ENCODE measurements at places on chromosomes 4 and X.

DNA sequence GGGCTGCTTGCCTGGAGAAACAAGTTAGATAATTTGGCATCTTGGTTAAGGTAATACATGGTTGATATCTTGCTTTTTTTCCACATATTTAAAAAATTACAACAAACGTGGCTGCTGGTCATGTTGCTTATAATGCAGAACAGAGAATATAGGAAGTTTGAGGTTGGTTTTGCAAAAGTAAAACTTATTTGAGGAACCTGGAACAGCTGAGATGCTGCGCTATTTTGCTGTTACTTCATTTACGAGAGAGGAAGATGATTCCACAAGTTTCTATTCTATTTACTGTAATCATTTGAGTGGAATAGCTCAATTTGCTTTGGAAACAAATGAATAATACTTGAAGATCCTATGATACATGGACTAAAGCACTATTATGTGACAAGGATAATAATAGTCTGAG is 118.9 kb downstream of the TMA16 start:
- no peak for DNase-seq

DNA sequence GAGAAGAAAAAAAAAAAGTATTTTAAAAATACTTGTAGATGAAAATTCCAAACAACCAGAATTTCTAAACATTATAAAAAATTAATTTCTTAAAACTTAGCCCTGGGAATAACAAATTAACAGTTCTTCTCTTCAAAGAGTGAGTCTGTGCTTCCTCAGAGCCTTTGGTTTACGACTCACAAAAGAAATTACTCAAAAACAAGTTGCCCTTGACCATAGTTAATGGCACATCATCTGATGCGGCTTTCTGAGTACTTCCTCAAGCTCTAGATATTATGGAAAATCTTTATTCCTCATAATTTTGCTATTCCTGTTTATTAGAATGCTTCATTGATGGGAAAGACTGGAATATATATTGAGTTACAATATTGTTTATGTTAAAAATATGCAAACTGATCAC is 23.7 kb downstream of the TAPT1 start:
- no peak for DNase-seq

DNA sequence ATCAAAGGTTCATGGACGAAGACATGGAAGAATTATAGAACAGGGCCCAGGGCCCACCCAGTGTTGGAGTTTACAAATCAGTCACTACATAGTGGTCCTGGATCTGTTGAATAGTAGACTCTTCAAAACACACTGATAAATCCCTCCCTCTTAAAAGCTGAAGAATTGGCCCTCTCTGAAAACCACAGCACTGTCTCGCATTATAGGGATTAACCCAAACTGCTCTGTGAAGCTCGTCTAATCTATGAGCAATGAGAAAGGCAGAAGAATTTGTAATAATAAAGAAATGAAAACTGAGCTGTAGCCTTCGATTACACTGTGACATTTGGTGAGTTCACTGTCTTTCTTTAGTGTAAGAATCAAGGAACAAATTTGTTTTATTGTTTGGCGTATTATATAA is 92.5 kb upstream of the ZFP42 start:
- DNase-seq = no peak

DNA sequence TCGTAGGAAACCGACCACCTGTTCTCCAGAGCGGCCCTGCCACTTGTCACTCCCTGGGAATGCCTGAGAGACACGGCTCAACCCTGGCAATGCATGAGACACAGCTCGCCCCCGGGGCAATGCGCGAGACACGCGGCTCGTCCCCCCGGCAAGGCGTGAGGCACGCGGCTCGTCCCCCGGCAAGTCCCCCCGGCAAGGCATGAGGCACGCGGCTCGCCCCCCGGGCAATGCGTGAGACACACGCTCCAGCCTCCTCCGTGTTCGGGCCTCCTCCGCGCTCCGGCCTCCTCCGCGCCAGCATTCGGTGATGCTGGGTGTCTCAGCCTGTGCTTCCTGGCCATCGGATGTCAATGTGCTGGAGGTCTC is 27.5 kb upstream of the CPLX1 start:
- DNase-seq = no peak

- no peak for DNase-seq
Measured at GRCh38 chr4:73944061-73944875, 37.6 kb downstream of the PF4 start.

GRCh38 chr4:1122505-1122904 is 9.1 kb upstream of the RNF212 start:
- no peak for DNase-seq

- DNase-seq = no peak
Measured at GRCh38 chrX:30814978-30815377, 74.1 kb downstream of the TAB3 start.

DNA sequence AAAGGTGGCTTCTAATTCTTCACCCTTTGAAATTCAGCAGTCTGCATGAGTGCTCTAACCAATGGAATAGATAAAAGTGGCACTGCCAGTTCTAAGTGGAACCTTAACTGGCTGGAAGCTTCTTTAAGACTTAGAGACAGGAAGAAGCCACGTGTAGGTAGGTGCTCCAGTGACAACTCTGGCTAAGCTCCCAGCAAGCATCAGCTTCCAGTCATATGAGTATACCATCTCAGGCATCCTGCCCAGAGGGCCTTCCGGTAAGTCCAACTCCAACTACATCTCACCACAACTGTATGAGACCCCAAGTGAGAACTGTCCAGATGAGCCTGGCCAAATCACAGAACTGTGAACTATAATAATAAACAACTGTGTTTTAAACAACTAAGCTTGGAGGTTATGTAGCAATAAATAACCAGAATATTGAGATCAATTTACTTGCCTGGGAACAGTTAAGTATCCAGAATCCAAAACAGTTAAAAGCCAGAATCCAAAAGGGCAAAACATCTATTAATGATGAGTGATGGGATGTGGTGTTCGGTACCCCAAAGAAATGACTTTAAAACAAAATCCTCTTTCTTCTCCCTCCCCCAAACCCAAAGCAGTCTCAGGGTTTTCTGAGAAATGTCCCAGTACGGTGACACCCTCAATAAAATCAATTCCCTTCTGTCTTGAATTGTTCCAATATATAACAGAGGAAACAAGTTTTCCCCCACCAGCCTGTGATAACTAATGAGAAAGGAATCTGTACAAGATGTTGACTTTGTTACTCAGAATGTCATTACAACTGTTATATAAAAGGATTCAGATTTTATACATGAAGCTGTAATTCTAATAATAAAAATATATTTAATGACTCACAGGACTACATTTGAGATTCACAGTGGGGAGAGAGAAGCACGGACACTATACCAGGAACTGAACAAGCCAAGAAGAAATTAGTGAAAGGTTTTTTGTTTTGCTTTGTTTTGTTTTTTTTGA is 4.2 kb downstream of the TSPAN5 start:
- no peak for DNase-seq

DNA sequence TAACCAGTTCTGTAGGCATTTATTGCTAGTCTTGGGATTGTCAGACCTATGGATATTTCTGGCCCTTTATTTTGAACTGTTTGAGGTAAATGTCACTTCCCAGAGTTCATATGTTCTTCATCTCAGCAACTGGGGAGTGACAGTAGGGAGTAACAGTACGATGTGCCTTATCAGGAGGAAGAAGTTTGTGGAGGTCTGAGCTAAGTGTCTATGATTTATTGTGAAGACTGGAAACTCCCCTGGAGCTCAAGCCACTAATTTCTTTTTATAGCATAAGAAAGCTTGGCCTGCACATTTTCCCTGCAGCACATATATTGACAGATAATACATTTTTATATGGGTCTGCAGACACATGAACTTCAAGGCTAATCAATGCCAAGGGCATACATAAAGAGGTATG is 383.8 kb downstream of the GRXCR1 start:
- DNase-seq = no peak

- no peak for DNase-seq
Measured at GRCh38 chrX:42720209-42720608, 57.8 kb downstream of the PPP1R2C start.

DNA sequence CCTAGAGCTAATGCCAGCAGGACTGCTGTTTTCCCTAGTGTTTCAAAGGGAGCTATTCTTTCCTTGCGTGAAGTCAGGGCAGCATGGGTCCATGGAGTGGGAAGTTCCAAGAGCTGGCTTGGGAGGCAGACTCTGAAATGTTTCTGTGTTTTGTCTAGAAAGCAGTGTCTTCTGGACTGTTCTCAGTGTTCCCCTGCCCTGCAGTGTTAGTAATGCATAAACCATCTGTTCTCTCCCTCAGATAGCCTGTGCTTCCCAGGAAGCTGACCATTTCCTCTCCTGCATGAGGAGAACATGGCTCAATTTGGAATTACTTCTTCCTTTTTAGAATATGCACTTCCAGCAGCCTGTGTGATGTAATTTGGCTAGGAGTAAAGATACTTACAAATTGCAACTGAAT is 116.7 kb upstream of the CXCL13 start:
- DNase-seq = no peak

GRCh38 chr4:24236120-24236519 is 346.3 kb upstream of the PPARGC1A start:
- no peak for DNase-seq

DNA sequence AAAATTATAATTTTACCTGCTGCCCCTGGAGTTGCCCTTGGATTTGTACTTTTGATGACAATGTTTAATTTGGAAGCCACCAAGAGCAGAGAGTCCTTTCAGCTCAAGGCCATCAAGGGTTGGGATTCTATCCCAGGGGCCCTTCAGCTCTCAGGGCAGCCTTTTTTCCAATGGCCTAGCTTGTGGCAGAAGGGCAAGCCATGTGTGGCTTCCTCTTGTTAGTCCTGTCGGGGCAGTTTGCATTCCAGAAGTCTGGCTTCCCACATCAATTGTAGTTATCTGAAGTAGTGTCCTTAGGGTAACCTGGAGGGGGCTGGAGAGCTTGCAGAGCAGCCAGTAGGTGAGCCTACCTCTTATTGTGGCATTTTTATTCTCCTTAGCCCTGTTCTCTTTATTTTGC is 569.4 kb downstream of the TRAM1L1 start:
- no peak for DNase-seq

- DNase-seq = no peak
Measured at GRCh38 chr4:118076958-118077766, 42.9 kb downstream of the NDST3 start.

DNA sequence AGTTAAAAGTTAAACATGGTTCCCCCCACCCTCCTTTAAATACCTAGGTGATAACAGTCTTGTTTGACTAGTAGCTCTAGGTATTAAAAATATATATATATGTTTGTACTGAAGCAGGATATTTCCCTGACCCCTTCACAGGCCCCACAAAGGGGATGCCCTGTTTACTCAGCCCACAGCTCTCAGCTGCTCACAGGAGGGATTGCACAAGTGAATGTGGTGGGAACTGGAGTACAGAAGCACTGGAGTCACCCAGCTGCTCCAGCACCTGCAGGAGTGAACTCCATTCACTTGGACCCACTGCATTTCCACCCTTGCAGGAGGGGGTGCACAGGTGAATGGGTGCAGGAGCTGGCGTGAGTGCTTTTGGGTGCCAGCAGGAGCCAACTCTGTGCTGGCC is 99.3 kb upstream of the TLR3 start:
- no peak for DNase-seq

DNA sequence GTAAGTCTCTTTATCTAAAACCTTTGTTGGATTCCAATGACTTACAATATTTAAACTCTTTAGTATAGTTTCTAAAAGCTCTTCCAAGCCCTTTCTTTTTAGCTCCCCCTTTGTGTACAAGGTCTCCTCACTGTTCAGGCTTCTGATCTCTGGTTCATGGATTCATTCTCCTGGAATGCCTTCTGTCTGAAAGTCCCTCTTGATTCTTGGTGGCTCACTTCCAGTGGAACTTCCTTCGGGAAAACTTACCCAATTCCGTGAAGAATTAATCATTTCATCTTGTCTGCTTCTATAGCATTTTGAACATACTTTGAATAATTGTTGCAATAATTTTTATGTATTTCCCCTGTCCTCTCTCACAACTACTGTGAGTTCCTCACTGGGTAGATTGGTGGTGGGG is 3.6 kb downstream of the ARHGAP24 start:
- DNase-seq = no peak

DNA sequence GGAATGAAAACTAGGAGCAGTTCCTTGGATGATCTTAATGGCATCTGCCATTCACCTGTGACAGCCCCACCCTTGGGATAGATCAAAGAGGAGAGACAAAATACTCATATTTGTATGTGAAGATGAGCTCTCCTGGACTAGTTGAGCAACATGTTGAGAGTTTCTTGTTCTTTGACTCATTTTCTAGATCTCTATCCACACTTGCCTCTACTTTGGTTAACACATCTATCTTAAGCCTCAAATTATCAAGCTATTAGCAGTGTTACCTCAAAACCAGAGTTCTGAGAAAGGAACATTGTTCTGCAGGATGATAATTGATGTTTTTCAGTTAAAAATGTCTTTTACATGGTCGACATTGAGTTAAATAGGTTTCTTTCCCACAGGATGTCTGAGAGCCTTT is 94.2 kb upstream of the TEX13D start:
- DNase-seq = no peak

DNA sequence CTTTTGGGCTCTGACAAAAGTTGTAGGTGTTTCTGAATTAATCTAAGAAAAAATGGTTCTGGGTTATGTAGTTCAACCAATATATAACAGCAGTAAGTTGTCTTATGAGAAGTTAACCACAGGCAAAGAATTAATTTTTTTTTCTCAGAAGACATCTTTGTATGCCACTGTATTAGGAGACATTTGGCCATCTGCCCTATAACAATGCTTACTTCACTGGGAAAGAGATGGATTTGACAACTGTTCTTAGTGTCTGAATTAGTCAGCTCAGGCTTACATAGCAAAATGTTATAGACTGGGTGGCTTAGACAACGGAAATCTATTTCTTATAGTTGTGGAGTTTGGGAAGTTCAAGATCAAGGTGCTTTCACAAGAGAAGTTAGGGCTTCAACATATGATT is 508.1 kb downstream of the STIM2 start:
- DNase-seq = no peak

DNA sequence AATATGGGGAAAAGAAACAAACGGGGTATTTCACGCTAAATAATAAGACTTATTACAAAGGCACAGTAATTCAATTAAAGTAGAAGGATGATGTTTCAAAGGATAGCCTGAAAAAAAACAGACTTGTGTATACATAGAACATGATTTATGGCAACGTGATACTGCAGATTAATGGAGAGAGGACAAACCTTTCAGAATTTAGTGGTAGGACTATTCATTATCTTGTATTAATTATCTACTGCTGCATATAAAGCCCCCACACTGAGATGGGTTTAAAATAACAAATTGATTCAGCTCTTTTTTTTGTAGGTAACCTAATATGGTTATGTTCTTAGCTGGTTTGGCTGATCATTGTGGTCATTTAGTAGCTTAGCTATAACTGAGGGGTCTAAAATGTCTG is 1269.0 kb downstream of the FSTL5 start:
- no peak for DNase-seq

- no peak for DNase-seq
Measured at GRCh38 chr4:182973941-182974340, 56.8 kb upstream of the DCTD start.

DNA sequence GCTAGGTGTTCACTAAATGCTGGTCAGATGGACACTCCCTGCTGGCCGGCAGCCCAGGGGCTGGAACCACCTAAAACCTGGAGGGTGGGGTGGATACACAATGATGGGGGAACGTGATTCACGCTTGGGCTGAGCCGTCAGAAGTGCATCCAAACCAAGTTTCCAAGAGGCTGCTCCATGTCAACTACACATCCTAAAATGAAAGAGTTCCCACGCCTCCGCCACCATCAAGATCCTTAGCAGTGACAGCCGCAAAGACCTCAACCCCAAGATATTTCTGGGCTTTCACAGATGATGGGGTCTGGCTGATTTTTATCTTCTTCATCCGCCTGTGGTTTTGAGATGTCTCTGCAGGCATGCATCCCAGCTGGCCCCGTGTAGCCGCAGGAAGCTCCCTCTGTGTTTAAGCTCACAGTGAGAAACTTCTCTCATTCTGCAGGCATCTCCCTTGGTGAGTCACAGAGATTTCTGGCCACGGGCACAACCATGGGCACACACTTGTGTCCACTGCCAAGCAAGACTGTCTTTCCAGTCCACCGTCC is 84.4 kb downstream of the HTRA3 start:
- DNase-seq = no peak

Data from esophagus squamous epithelium (tissue), 5 donors.